ENCODE measurements at places on chromosomes 7 and 10. TPM values are rescaled to one million over a fixed set of nuclear protein-coding genes. Genes with fewer than 3 reads are reported as not detected.

Gene ADAM12
- total RNA-seq = 5.4 TPM

Gene DKK1
- 406 TPM for total RNA-seq

Gene ZPBP
- not detected for total RNA-seq

Gene CPA2
- total RNA-seq = 0.09 TPM

Gene SFRP5
- 2.4 TPM for total RNA-seq

Gene SPDYE6
- total RNA-seq = not detected

Gene INHBA
- total RNA-seq = 0.42 TPM

Gene INMT
- not detected for total RNA-seq

Gene TAS2R4
- total RNA-seq = 0.15 TPM

Gene TLX1
- not detected for total RNA-seq

Gene PRKAG2
- total RNA-seq = 34.8 TPM

Gene OR2A25
- total RNA-seq = not detected

Gene SEMA3D
- total RNA-seq = not detected

Gene CTAGE4
- not detected for total RNA-seq

Gene GIMAP6
- not detected for total RNA-seq

Gene NODAL
- total RNA-seq = not detected

Gene ZNF804B
- total RNA-seq = not detected

Gene CAPZA2
- total RNA-seq = 116 TPM

Gene KLF14
- total RNA-seq = 0.03 TPM

Gene DRGX
- 0.09 TPM for total RNA-seq

Gene TMEM178B
- total RNA-seq = 1.6 TPM

Gene ZNF485
- 2.4 TPM for total RNA-seq

Gene C10orf105
- total RNA-seq = not detected

Gene TMEM184A
- 15.2 TPM for total RNA-seq

Gene DNA2
- total RNA-seq = 9.7 TPM

Gene STRIP2
- total RNA-seq = 7.0 TPM

Gene COL13A1
- total RNA-seq = 0.63 TPM

Gene VSIR
- 34.4 TPM for total RNA-seq

Gene PNLIPRP1
- total RNA-seq = not detected

Gene EN2
- 1.0 TPM for total RNA-seq

Gene WDFY4
- not detected for total RNA-seq

Gene LRIT1
- total RNA-seq = not detected

Gene CASTOR2
- 2.9 TPM for total RNA-seq

Gene MSMB
- total RNA-seq = not detected

Gene NKX2-3
- total RNA-seq = not detected

Gene RPEL1
- total RNA-seq = 0.07 TPM

Gene AKR1C4
- 0.30 TPM for total RNA-seq

Gene MYOF
- 213 TPM for total RNA-seq

Gene UBTD1
- 19.4 TPM for total RNA-seq

Gene NUTM2E
- 0.53 TPM for total RNA-seq

Gene TEX47
- total RNA-seq = not detected

Gene OLAH
- 0.20 TPM for total RNA-seq

Gene SVOPL
- total RNA-seq = not detected

Gene CELF2
- total RNA-seq = 0.06 TPM

Gene ZNF800
- 11.3 TPM for total RNA-seq

Gene DCLRE1C
- total RNA-seq = 5.6 TPM

Gene PKD2L1
- total RNA-seq = 0.03 TPM

Gene CAMK2B
- 0.27 TPM for total RNA-seq

Gene SFRP4
- total RNA-seq = 3.3 TPM

Gene MACROH2A2
- total RNA-seq = 27.2 TPM

Gene UPK3B
- 10.2 TPM for total RNA-seq

All from A549 treated with CORT108297 at 1 μM for 4 hours (cell line).